Hematopoietic multipotent progenitor cell treated with erythropoietin and hydrocortisone succinate and interleukin-3 and kit ligand, for 17 days (in vitro differentiated cells): ENCODE measurements at places on chromosomes 5 and 9.

- DNase-seq: no peak
Measured at GRCh38 chr5:87243161-87243844, 24.4 kb upstream of the RASA1 start.

DNA sequence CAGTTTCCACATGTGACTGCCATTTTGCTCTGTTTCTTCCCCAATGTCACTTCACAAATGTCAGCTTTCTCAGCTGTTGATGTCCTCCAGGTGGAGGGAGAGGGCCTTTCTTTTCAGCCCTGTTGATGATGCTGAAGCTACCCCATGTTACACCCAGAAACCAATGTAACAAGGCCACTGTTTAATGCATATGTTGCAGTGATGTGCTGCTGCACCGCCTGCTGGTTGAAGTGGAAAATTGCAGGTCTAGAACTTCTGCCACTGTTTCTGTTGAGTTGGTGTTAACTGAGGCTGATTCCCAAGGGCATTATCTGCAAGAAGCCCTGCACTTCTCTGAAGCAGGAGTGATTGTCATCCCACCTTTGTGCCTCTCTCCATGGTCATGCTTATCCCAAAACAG, 428.4 kb downstream of the KDM4C start:
- DNase-seq: peak; percentile 68

- no peak for DNase-seq
Measured at GRCh38 chr9:97593960-97594359, 39.2 kb downstream of the TSTD2 start.

- no peak for DNase-seq
Measured at GRCh38 chr9:109251080-109251775, 69.6 kb downstream of the EPB41L4B start.

- DNase-seq: no peak
Measured at GRCh38 chr9:22232971-22233370, 213.7 kb upstream of the DMRTA1 start.

- DNase-seq: no peak
Measured at GRCh38 chr5:132463811-132464155, 26.8 kb downstream of the IRF1 start.

DNA sequence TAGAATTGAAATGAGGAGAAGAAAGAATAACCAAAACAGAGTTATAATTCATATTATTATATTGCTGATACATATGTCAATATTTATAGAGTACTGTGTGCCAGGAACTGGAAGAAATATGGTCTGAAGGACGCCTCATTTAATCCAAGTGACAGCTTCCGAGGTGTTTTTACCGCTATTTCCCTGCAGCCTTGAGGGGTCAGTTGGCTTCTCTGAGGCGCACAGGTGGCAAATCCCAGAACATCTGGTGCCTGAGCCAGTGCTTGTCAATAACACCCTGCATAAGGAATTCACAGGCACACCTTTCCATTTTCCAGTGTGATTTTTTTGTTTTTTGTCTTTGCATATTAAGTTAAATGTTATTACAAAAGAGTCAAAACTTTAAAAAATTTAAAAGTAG, 43.3 kb upstream of the CTSL start:
- no peak for DNase-seq

GRCh38 chr5:114099161-114099560, 262.7 kb upstream of the KCNN2 start:
- no peak for DNase-seq

DNA sequence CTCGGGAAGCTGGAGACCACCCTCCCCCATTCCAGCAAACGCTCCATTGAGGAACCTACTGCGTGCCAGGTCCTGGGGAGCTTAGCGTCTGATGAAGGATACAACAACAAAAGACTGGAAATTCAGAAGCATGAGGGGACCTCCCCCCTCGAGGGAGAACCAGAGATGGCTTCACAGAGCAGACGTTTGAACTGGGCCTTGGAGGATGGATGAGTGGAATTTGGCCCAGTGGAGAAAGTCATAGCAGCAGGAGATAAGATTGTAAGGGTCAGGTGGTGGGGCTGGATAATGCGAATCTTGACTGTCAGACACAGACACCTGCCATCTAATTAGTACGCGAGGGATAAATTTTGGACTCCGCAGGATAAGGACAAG, 1.2 kb upstream of the SLC25A51 start:
- DNase-seq: peak; percentile 30

DNA sequence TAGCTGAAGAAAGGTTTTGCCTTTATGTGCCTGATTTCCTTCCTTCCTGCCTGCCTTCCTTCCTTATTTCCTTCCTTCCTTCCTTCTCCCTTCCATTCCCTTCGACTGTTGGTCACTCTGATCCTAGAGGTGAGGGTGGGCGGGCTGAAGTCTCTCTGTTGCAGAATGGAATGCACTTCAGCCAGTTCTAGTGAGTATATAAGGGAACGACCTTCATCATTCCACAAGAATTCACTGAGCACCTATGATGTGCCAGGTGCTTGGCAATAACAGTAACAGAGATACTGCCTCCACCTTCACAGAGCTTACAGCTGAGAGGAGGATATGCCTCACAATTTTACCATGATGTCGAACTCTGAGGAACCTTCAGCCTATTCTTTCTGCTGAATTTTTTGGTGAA, 8.7 kb upstream of the OR5C1 start:
- DNase-seq: no peak

DNA sequence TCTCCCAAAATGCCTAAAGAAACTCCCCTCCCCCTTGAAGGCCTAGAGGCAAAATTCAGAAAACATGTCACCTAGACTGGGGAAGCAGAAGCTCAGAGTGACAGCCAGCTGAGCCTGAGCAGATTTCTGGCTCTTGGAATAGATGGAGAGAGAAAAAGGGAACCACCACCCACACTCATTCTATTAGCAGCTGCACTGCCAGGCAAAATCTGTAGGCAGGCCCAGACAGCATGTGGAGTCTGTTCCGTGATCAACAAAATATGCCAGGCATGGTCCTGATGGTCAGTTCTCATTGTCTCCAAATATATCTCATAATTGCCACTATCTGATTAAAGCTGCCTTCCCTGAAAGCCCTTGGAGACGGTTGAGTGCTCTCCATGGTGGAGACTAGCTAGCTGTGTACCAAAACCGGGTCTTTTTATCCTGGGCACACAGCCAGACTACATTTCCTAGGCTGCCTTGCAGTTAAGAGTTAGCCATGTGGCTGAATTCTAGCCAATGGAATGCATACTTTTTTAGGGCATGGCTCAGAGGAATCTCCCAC, 131.7 kb upstream of the GPR151 start:
- DNase-seq: no peak

GRCh38 chr5:81980598-81981260, 8.9 kb downstream of the ATG10 start:
- no peak for DNase-seq

DNA sequence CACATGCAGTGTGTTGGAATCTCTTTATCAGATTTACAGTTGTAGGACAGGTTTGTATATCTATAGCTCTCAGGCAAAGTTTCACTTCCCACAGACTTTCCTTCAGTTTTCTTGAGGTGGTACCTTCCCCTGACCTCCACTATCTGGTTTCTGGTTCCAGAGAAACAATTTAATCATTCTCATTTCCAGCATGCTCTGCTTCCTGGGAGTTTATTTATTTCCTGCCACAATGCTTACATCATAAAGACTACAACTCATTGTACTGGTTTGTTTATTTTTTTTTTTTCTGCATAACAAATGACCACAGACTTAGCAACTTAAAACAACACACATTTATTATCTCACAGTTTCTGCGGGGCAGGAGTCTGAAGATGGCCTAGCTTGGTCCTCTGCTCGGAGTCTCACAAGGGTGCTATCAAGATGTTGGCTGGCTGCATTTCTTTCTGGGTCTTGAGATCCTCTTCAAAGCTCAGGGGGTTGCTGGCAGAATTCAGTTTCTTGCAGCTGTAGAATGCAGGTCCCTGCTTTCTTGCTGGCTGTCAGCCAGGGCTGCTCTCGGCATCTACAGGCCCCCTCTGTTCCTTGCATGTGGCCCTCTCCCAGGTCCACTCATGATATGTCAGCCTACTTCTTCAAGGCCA, 247.7 kb downstream of the ENC1 start:
- no peak for DNase-seq

- no peak for DNase-seq
Measured at GRCh38 chr5:105274079-105274478, 1711.5 kb upstream of the NUDT12 start.

DNA sequence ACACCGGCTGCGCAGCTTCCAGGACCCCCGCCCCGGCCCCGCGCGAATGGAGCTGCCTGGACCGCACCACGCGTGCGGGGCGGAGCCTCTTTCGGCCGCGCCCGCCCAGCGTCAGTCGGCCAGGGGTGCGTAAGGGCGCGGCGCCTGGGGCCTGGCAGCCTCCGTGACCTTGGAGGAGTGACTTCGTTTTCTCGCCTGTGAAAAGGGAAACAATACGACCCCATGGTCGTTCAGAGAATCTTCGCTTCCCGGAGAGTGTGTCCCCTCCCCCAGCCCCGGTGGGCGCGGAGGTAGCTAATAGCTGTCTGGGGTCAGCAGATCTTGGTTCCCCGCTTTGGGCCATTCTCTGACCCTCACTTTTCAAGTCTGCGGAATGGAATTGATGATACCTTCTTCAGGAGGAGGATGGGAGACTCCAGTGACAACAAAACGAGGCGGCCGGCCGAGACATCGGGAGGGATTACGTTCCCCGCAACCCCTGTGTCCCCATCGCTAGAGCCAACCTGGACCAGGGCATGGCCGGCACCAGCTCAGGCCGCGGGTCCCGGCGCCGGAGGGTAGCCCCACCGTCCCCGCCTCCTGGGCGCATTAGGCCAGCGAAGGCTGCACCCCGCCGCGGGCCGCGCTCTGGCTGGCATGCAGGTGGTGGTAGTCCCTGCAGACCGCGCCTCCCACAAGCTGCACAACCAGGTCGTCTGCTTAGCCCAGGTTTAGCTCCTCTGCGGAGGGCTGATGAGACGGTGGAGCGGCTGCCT, 5.5 kb upstream of the CDHR2 start:
- peak; percentile 73 for DNase-seq

DNA sequence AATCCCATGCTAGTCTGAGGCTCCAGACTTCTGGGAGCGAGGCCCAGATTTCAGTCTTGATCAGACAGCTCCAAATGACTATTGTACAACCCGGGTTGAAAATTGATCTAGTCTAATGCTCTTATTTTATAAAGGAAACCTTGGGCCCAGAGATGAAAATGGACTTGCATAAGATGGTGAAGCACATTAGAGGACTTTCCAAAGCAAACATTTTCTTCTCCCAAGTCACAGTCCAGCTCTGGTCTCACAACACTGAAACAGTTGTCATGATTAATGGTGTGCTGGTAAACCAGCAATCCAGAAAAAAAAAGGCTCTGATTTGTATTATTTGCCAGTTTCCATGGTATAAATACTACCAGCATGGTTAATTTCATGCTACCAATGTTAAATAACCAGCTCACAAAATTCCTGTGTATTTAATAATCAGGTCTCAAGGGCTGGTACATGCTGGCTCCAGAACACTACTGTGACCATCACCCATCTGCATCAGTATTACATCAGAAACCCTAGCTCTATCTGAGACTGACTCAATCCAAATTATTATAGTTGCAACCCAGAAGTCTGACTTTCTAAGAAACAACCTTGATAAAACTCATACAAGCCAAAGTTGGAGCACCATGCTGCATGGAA, 32.5 kb upstream of the ABLIM3 start:
- no peak for DNase-seq

DNA sequence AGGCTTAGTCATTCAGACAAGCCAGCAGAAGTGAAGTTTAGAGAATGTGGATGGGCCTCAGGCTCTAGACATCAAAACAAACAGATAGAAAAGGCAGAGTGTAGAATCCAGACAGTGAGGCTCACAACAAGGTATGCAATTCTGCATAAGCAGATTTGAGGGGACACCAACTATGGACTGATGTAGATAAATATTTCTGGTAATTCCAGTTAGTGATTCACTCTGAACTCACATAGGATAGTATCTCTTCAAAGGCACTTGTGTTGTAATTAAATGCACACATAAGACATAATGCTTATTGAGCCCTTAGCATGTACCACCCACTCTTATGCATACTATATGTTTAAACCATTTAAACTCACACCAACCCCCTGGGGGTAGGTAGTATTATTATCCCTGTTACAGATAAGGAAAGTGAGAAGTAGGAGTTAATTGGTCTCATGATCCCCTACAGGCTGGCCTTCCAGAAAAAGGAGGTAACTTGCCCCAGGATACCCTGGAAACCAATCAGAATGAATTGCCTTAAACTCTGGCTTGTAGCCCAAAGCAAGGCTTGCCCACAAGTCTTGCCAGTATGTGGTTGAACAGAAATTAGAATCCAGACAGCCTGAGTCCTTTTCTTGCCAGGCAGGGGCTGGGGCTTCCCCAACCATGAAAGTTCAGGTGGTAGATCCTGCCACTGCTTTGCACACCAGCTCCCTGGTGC, 39.5 kb upstream of the HSPB3 start:
- DNase-seq: no peak

GRCh38 chr9:33116860-33117259, 40.4 kb upstream of the SMU1 start:
- no peak for DNase-seq

DNA sequence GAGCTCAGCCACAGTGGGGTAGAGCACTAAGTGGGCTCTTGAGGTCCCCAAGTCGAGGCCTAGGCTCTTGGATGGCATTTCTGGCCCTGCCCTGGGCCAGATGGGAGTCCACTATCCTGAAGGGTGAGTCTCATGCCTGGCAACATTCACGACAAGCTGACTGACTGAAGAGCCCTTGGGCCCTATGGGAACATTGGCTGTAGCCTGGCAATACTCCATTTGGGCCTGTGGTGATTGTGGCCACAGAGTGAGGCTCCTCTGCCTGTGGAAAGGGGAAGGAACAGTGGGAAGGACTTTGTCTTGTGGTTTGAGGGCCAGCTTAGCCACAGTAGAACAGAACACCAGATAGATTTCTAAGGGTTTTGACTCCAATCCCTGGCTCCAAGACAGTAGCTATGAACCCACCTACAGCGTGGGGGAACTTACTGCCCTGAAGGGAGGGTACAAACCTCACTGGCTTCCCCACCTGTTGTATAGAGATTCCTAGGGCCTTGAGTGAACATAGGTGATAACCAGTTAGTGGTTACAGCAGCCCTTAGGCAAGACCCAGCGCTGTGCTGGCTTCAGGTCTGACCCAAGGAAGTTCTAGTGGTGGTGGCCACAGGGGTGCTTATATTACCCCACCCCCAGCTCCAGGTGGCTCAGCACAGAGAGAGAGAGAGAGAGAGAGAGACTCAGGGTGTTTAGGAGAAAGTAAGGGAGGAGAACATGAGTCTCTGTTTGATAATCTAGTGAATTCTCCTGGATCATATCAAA, 72.4 kb downstream of the KIAA0825 start:
- DNase-seq: no peak

DNA sequence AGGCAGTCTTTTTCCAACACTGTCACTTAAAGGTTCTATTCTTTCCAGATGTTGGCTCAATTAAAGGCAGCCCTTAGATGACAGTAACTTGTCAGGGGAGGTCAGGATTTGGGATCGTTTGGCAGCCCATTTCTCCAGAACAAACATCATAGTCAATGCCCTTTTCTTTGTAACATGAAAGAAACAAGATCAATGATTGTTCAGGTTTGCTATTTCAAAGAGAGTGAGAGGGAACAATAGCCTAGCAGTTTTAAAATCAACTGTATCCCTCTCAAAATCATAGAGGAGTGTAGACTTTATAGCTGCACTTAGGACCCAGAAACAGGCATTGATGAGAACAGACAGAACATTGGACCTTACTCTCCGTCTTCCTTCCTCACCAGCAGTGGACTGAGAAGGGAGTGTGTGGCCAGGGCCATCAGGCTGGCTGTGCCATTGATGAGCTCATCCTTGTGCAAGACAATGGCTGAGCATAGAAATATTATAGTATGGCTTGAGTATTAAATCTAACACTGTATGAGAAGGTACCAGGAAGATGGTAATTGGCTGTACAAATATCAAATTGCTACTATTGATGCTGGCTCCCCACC, 130.0 kb downstream of the PIP5K1B start:
- no peak for DNase-seq
